ENCODE measurements at places on chromosomes 3 and 15.
A peak's percentile ranks its signal among the peaks of the same experiment; 100 is the strongest.

DNA sequence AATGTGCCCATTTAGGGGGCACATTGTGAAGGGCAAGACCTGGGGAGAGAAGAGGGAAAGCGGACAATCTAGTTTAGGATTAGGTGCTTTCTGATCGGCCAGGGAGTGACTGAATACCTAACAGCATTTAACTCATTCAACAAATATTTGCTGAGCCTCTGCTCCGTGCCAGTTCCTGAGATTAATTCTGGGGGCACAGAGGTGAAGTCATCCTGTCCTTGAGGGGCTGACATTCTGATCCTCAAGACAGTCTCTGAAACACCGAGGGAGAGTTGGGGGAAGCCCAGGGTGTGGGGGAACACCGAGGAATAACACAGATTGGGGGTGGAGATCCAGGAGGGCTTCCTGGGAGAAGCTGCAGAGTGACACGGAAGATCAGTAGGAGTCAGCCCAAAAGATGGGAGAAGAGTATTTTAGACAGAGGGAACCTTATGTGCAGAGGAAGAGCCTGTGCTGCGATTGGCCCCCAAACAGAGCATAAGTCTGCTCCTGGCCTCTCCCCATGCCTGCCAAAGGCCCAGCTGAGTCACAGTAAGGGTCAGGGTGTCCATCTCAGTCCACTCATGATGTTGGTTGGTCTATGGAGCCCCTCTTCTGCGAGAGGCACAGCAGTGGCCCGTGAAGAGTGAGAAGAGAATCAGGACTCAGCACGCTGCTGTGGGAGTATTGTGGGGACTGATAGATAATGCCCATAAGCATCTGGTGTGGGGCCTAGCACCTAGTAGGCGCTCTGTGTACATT is 60.2 kb downstream of the AMOTL2 start:
- no peak for DNase-seq

DNA sequence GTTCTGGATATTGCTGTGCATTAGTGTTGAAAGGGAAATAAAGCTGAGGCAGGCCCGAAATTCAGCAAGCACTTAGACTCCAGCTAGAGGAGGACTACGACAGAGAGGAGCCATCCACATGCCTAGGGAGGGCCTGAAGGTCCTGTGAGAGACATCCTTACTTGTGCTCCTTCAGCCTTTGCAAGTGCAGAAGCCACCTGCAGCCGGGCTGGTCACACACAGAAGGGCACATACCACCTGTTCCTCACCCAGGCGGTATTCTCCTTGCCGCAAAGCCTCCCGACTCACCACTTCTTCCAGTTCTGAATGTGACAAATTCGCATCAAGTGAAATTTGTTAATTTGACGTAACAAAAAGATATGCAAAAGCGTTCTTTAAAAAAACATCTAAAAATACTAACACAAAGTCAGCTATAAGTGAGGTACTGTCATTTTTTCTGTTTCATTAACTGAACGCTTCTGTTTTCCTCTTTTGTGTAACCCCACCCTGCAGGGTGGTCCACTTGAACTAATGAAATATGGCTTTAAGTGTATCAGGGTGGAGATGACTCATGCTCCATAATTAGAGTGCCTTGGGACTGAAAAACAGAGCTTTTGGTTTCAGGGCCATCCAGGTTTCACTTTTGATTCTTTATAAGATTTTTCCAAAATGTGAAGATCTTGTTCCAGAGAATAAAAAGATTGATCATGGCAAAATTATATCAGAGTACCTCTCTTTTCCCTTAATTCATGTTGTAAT is 467.9 kb upstream of the ATP11B start:
- no peak for DNase-seq

DNA sequence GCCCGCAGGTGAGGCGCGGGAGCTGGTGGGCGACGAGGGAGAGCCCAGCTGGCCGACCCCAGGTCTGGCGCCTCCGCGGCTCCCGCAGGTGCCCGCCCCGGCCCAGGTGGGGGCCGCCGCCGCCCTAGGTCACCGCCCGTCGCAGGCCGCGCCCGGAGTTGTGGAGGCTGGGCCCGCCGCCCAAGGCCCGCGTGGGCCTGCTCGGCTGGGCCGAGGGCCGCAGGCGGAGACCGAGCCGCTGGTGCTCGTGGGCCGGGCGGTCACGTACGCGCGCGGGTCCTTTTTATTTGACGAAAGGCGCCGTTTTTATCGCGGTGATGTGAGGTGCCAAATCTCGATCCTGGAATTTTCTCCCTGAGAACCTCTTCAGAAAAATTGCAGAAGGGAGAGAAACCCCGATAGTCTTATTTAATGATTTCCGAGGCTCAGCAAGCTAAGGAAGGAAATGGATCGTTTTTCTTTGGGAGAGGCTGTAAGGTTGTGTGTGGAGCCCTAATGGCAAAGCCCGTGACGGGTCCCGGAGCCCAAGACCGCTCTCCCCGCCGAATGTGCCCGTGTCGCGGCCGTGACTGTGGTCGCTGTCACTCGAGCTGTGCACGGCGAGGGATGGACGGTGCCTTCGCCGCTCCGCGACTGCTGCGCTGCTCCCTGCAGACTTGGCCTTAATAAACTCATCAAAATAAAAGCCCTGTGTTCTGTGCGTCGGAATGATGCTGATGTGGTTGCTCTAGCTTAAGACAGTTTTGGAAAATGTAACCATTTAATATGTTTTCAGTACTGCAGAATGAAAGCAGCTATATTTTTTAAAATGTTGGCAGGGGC is 612 bp downstream of the APPL1 start:
- DNase-seq: peak; percentile 68

- DNase-seq: no peak
Measured at GRCh38 chr15:48052946-48053345, 67.8 kb upstream of the SLC24A5 start.

Measured in choroid plexus epithelial cell (primary cell).